ENCODE measurements at places on chromosomes 13 and 19.
A peak's percentile ranks its signal among the peaks of the same experiment; 100 is the strongest.

DNA sequence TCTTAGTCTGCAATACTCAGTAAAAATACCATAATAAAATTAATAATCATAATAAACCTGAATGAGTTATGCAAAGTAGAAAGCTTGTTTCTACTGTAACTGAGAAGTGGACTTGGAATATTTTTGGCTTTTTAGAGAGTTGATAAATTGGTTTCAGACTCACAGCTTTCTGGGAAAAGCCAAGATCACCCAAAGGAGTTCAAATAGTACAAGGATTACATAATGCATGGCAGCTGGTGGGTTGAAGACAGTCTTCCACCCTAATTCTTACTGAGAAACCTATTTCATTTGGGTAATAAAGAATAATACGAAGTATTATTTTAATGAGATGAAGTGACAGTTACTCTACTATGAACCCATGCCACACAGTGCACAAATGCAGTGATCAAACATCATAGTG, 139.4 kb upstream of the KLF12 start:
- DNase-seq, result no peak

DNA sequence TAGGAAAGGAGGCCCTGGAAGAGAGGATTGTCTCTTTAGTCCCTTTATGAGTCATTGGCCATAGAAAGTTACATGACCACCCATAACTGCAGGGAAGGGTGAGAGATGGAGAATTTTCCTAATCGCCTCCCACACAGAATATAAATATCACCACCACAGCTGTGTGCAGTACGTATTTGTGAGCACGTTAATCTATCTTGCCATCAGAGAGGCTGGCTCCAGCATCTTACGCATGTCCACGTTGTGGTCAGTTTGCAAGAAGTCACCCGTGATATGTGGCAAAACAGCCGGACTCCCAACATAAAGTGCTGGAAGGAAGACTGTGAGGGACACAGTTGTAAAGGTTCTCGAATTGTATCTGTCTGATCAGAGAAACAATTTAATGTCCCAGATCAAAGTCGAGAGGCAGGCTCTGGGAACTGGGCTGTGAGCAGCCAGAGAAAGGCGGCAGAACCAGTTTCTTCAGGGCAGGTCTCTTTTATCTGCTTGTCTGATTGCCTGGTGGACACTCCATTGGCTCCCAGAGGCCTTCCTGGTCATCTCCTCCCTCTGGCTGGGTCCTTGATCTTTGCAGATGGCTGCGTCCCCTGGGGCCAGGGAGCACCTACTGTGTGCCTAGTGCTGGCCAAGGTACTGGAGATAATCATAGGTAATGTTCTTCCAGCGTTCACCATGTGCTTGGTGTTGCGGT, 74.9 kb downstream of the SIPA1L3 start:
- DNase-seq, result peak; percentile 94

GRCh38 chr13:48535766-48536165, 2.9 kb upstream of the RCBTB2 start:
- no peak for DNase-seq

DNA sequence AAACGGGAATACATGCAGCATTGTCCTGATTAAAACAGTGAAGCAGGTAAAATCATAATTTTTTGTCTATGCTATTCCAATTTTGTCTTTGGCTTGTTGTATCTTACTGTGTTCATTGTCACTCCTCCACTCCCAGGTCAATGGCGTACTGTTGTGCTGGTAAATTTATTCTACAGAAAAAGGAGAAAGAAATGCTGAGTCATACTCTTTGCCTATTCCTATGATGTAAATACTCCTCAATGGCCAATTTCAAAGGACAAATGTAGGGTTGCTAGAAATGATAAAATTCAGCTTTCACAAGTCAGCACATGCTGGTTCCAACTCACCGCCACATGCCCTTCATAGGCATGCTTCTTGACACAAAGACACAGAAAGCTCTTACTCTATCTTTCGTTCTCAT, 694.4 kb upstream of the PCDH20 start:
- no peak for DNase-seq

DNA sequence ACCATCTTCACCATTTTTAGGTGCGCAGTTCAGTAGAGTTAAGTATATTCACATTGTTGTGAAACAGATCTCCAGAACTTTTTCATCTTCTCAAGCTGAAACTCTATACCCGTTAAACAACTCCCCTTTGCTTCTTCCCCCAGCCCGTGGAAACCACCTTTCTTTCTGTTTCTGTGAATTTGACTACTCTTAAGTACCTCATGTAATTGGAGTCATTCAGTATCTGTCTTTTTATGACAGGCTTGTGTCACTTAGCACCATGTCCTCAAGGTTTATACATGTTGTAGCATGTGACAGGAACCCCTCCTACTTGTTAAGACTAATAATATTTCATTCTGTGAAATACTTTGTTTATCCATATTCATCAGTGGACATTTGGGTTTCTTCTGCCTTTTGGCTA, 52.8 kb downstream of the TNFRSF19 start:
- DNase-seq, result no peak

GRCh38 chr19:4064496-4065260, 2.0 kb downstream of the ZBTB7A start:
- DNase-seq, result no peak

GRCh38 chr13:73258406-73258805, 199.6 kb downstream of the KLF5 start:
- DNase-seq, result peak; percentile 21

DNA sequence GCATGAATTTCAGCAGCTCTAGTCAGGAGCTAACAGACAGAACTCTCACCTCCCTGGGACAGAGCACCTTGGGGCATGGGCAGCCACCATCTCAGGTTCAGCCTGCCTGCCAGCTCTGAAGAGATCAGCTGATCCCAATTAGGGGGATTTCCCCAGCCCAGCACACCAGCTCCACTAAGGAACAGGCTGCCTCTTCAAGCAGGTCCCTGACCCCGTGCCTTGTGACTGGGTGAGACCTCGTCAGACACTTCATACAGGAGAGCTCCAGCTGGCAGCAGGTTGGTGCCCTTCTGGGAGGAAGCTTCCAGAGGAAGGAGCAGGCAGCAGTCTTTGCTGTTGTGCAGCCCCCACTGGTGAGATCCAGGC, 84.5 kb upstream of the UFM1 start:
- DNase-seq, result no peak

DNA sequence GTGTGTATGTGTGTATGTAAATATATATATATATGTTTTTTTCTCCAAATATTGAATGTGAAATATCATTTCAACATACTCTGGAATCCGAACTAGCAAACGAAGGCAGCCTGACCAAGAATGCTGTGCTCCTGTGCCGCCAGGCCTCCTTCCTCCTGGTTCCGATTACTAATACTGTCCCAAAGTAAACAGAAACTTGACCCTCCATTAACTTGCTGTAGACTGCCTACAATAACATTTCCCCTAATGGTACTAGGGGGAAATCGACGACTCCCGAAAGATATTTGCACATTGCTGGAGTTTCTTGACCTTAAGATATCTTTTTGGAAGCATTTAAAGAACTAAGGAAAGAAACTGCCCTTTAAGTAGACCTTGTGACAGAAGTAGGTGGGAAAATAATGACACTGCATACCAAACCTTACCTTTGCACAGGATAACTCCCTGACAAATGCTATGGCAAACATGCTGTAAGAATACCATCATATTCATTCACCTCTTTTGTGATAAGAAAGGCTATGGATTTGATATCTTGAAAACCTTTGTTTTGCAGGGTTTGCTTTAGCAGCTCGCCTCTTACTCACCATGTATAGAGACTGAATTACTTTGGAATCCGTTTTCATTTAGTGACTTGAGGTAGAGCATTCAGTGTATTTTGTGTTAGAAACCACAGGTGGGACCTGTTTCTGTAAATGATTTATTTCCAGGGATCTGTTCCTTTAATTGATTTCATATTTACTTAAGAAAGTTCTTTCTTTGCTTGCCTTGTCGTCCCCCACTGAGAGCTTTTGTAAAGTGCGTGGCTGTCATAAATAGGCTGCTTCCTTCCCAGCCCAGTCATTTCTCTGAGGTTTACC, 80.1 kb downstream of the KLF5 start:
- DNase-seq, result peak; percentile 76

DNA sequence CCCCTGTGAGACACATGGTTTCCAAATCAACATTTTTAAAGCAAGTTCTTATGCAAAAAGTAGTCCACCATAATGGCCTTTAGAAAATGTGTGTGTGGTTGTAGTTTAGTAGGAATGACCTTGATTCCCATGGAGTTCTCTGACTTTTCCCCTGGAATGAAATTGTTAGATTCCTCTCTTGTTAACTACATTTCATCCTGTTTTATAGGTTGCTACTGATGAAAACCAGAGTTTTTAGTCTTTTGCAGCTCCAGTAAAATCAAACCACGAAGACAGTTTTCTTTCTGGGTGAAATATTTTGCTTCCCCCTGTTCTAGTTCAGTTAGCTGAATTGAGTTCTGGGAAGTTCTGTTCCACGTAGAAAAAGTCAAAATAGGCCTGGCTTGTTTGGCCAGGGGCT, 107.7 kb downstream of the RAB20 start:
- DNase-seq, result no peak

Measured in IMR-90 (cell line).